Common myeloid progenitor, CD34-positive (primary cell): ENCODE measurements at places on chromosomes 5 and 9.

DNA sequence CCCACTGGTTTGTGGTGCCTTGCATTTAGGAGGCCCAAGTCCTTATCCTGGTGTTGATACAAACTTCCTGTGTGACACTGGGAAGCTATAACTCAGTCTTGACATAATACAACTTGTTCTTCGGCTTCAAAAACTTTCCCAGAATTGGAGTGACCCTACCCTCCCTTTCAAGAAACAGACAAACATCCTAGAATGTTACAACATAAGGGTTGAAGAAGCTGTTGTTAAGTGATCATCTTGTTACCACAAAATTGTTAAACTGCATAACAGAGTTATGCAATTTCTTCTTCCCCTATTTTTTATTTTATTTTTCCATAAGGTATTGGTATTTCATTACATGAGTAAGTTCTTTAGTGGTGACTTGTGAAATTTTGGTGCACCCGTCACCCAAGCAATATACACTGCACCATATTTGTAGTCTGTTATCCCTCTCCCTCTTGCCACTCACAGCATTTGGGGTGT is 21.3 kb downstream of the TLR4 start:
- DNase-seq = peak; percentile 37

DNA sequence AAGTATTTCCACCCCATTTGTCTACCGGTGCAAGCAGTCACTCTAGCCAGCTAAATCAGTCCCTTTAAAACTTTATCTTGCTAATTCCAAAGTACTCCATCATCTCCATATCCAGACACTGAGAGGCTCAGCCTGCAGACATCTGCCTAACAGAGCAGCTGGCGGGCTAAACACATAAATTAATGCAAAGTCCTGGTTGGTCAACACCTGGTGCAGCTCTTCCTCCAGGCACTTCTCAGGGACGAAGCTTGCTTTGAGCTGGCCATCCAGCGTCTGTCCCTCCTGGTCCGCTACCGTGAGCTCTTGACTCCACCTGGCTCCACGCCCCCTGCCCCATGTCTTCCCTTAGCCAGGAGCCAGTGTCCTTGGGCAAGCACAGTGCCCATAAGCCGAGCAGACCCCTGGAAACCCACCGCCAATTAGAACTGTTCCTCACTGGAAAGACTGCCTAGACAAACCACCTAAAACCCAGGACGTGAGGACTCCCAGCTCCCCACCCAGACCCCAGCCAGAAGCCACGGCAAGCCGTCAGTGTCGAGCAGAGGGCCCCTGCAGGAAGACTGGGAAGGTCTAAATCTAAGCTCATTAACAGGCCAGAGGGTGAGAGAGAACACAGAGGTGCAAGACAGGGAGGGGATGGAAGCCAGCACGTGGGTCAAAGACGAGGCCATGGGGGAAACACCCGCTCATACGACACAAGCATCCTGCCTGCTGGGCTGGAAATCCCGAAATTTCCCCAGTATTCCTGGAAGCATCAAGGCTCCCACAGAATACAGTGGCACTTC is 120.0 kb downstream of the COL23A1 start:
- no peak for DNase-seq

- DNase-seq = no peak
Measured at GRCh38 chr9:82721593-82721992, 341.3 kb downstream of the RASEF start.

- DNase-seq = no peak
Measured at GRCh38 chr9:113603048-113603375, 139.5 kb downstream of the RGS3 start.

DNA sequence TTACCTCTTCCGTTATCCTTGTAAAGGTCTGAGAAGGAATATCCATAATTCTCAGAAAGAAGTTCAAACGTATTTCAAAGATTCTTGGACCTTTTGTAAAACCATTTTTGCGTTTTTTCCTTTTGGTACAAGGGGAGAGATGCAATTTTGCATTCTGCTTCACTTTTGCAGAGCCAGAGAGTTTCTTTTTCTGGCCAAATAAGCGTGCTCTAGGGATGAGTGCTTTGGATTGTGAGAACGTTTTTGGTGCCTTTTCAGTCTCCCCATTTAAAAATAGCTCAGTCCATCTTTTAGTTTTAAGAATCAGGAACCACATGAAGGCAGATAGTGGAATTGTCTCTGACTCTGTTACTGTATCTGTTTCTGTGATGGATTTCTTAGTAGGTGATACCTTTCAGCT is 1.5 kb downstream of the ARHGAP26 start:
- no peak for DNase-seq

GRCh38 chr5:135478938-135479337 is 26.8 kb upstream of the TIFAB start:
- DNase-seq = no peak

DNA sequence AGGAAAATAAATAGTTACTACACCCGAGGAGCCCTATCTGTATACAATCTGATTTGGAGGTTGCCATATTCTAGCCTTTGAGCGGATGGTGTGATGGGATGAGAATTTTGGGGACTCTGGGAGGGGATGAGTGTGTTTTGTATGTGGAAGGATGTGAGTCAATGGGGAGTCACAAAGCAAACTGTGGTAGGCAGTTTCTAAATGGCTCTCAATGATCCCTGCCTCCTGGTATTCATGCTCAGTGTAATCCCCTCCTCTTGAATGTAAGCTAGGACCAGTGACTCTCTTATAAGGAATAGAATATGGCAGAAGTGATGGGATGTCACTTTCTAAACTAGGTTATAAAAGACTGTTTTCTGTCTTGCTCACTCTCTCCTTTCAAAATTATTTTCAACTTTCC is 205.7 kb upstream of the RIOK2 start:
- DNase-seq = no peak

DNA sequence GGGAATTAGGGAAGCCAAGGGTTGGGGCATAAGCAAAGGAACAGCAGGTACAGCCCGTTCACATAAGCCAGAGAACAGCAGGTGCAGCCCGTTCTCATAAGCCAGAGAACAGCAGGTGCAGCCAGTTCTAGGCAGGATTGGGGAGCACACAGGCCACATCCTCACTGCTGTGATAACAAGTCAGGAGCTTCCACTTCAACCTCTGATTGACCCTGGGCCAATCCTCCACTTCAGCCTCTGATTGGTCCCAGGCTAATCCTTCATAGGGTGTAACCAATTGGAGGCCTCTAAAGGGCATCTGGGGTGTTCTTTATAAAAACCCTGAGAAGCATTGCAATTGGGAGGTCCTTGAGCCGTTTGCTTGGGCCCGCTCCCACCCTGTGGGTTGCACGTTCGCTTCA is 27.5 kb downstream of the CEL start:
- peak; percentile 21 for DNase-seq

DNA sequence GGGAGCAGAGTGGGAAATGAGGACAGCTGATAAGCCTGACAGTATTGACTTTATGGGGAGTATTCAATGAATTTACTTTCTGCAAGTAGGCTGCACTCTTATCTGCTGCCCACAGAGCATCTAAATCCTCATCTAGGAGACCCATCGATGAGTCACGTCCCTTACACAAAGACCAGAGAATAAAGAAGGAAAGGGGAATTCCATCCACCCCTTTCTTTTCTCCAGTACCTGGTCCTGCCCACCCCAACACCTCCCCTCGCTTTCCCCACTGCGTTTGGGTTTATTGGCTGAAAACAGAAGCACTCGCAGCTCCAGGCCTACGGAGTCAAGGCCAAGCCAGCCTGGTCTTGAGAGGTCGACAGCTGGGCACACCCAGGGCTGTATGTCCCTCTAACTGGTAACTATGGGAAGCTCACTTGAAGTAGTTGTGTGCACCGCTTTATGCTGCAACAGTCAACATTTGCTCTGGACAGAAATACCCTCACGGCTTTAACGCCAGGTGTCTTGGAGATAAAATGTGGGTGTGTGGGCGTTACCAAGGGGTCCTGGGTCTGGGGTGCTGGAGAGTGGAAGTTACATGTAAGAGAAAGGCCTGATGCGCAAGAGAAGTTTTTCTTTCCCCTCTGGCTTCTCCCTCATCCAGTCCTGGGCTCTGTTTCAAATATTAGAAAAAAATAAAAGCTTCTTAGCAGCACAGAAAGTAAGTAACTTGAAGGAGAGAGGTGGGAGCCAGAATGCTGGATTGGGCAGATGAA is 14.5 kb upstream of the TAL2 start:
- peak; percentile 4 for DNase-seq

DNA sequence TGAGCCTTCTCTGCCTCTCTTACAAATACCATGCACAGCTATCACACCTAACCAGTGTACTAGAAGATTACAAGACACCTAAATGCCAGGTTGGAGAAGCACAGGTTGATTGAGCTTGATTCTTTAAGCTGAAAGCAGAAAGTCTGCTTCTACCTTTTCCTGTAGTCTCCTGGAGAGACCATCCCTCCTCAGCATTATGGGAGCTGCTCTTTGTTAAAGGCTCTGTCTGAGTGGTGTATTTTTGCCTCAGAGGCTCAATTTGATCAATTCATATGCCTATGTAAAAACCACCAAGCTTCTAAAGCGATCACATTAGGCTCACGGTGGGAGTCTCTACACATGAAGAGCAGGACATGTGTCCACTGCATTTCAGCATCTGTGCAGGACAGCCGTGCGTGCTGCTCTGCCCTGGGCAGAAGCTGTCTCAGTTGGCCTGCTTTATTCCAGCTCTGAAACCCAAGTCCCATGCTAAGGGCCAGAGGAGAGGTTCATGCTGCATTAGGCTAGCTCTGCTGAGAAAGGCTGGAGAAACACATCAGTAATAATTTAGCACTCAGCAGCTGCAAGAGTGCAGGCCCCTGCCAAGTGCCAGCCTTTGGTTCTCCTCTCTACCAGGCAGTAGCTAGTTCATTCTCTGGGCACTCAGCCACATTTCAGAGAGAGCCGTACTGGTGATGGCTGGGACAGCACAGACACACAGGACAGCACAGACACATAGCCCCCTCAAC is 41.7 kb downstream of the TMEM167A start:
- peak; percentile 66 for DNase-seq

- no peak for DNase-seq
Measured at GRCh38 chr9:110116543-110116885, 91.4 kb downstream of the C9orf152 start.

DNA sequence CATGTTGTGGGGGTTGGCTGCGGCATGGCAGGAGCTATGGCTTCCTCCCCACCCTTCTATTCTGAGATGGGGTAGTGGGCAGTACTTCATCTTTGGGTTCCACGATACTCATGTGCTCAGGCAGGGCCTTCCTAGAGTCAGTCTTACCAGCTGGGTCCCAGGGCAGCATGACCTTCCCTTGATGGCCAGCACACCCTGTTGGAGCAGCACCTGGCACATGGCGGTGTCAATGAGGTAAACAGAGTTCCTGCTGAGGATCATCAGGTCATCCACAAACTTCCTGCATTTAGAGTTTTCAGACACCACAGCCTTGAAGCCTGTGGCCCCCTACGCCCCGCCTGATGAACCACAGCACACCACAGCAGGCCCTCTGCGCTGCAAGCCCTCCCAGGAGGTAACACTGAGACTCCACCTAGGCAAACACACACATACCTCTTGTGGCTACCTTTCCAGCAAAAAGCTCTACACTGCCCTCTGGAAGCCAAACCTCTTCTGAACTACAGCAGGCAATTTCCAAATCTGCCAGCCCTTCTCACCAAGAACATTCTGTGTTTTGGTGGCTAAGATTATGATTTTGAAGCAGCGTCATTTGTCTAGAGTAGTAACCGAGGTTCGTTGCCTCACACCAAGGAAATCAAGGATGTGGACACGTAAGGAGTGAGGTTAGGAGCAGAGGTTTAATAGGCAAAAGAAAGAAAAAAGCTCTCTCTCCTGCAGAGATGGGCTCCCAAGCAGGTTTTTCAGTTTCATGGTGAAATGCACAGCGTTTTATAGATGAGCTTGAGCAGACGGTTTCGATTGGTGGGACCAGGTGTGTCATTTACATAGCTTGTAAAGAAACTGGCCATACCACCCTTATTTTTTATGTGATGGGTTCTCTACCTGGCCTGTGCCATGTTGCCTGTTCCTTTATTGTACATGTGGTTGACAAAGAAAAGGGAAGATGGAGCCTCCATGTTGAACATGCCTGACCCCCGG is 20.3 kb upstream of the TMEM174 start:
- no peak for DNase-seq

DNA sequence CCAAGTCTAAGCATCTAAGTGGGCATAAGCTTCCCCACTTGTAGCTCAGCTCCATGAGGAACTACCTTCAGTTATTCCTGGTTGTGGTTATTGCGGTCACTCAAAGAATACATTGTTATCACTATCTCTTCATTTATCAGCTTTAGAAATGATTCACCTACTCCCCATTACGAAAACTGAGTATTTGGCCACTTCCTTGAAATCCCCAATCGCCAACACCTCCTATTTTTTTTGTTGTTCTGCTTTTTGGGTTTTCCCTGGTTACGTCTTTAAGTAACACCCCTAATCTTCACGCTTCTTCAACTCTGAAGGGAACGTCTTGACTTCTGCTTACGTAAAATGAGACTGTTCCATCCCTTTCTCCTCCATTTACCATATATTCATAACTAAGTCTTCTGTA is 20.7 kb downstream of the MAPK9 start:
- no peak for DNase-seq

DNA sequence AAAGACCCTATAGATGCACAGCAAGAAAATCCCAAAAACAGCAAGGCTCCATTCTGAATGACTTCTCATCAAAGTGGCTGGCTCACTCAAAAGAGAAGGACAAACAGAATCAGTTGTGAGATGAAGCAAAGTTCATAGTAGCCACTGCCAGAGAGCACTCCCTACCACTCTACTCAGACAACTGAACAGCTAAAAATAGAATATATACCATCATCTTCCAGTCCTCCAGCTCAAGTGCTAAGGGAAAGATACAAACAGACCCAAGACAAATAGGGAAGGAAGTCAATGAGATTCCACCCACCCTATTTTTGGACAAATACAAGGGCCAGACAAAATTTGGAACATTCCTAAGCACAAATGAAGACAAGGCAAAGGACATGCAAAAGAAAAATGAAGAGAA is 20.6 kb downstream of the GNAQ start:
- no peak for DNase-seq

DNA sequence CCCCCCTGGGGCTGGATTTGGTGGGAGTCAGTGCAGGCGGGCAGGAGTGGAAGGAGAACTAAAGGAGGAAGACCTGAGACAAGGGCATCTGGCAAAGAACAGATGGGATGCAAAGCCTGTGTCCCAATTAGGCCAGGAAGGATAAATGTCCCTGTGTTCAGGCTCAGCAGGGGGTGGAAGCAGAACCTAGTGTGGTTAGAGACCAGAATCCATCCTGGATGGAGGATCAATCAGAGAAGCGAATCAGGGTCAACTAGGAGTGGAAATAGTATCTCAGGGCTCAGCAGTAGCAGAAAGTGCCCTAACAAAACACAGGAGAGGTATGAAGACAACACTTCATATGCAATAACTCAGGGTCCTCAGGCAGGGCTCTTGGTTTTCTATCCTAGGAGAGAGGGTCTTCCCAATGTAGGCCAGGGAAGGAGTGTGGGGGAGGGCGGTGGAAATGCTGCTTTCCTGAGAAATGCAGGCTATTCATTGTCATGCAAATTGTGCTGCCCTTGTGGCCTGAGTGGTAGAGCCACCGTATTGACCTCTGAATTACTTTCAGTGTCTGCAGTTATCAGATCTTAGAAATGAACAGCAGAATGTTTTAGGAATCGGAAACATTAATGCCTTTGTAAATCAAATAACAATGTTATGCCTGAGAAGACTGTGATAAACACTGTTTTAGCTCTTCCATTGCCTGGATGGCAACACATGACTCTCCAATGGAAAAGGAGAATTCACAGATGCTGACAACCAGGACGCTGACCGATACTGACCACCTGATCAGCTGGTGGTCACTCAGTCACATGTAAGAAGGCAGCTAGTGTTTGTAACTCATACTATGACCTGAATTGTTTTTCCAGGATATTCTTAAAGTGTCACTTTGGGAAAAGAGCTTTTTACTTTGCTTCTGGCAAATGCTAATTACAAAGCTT is 323.6 kb downstream of the SEMA5A start:
- DNase-seq = no peak

GRCh38 chr5:154508114-154508513 is 30.1 kb upstream of the HAND1 start:
- DNase-seq = no peak
